IMR-90 (cell line): ENCODE measurements at places on chromosomes 6 and 20. TPM values are rescaled to one million over a fixed set of nuclear protein-coding genes. Genes with fewer than 3 reads are reported as not detected.

GRCh38 chr20:20781029-20781428, 68.6 kb upstream of the RALGAPA2 start:
- no peaks in the 10 kb centered on the region for H3K36me3 ChIP-seq
- no peak overlapping the region for H3K27ac ChIP-seq
- no peaks in the 10 kb centered on the region for H3K27me3 ChIP-seq
- DNase-seq = no peak

DNA sequence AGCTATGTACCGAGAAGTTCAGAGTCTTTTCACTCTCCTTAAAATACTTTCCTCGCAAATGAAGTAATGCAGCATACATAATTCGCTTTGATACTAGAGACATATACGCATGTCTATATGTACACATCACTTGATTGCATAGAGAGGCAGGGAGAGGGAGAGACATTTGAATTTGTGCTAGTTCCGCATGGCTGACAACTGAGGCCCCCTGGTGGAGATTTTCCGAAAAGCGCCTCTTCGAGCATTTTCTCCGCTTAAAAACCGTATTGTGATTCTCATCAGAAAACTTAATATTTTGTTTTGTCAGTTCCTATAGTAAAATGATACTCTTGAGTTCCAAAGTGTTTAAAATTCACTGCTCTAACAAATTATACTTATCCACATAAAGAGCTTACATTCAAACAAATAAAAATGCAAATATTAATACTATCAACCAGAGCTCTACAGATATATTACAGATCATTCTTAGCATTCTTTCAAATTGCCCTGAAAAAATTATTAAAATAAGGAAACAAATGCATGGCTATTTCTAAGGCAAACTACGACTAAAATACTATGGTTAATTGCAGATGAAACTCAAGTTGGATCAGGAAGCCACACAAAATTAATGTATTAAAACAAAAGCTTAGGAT, 637 bp downstream of the MYLK4 start:
- H3K4me1 ChIP-seq = peaks cover 4% of the 10 kb centered on the region; the same call in 1 of the 2 replicates
- H3K27me3 ChIP-seq = no peaks in the 10 kb centered on the region
- no peak overlapping the region for H3K4me3 ChIP-seq

DNA sequence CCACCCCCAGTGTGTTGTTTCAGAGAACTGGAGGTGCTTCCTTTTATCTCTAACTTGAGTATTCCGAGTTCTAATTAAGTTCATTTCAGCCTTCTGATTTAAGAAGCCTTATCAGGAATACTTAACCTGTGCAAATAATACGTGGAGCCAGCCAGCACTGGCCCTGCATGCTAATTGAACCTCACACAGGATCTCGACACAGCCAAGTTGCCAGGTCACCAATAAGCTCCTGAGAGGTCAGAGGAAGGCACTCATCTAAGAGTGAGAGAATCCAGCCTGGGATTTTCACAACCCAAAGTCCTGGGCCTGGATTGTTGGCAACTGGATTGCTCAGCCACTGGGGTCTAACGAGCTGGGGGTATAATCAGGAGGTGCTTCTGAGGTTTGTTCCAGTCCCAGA, 157.7 kb upstream of the LRFN2 start:
- H3K4me3 ChIP-seq = no peak overlapping the region
- DNase-seq = no peak
- H3K36me3 ChIP-seq = no peaks in the 10 kb centered on the region

GGTLC1 gene
- polyA plus RNA-seq = not detected in 2 replicates

GRCh38 chr6:34391786-34392496, 528 bp downstream of the NUDT3 start:
- DNase-seq = peak; percentile 38
- peak overlapping the region; percentile 93 for H3K4me3 ChIP-seq
- peak overlapping the region; percentile 94 for H3K27ac ChIP-seq
- no peaks in the 10 kb centered on the region for H3K36me3 ChIP-seq

- no peaks in the 10 kb centered on the region for H3K27me3 ChIP-seq
- H3K36me3 ChIP-seq = peaks cover 8% of the 10 kb centered on the region; the same call in 1 of the 2 replicates
- no peak overlapping the region for H3K27ac ChIP-seq
- peaks cover 14% of the 10 kb centered on the region for H3K4me1 ChIP-seq
- no peak overlapping the region for H3K4me3 ChIP-seq
Measured at GRCh38 chr20:34045294-34045693, 51.6 kb downstream of the RALY start.

DNA sequence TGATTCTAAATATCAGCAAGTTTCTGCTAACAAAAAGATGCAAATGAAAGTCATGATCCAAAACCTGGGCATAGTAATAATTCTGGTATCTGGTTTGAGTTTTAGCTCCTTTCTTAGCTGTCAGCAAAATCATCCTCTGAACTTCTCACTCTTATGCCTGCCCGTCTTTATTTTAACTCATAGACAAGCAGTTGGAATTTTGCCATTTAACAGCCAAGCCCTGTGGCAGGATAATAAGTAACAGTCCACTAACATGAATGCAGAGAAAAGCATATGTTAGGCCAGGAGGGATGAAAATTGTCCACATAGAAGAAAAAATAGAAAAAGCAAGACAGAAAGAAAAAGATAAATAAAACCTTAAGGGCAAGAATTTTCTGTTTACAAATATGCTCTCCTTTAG, 170.0 kb upstream of the LAMA2 start:
- H3K27me3 ChIP-seq = no peaks in the 10 kb centered on the region
- no peak overlapping the region for H3K4me3 ChIP-seq
- no peak overlapping the region for H3K27ac ChIP-seq
- no peak for DNase-seq
- H3K36me3 ChIP-seq = no peaks in the 10 kb centered on the region
- no peaks in the 10 kb centered on the region for H3K4me1 ChIP-seq

DNA sequence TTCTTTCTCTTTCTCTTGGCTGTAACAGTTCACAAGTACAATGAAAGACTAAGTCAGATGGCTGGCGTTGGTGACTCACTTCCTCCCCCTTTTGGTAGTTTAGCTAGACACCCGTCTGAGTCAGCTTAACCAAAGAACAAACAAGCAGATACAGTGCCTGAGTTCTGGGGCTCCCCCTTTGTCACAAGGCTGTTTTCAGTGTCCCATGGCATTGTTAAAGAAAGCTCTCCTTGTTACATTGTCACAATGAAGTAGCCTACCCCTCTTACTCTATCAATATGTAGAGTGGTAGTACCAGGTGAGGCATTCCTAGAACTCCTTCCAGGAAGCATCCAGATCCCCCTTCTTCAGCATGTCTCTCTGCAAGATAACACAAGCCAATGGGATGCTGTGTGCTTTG, 38.6 kb downstream of the KIAA0408 start:
- H3K27ac ChIP-seq = no peak overlapping the region
- no peaks in the 10 kb centered on the region for H3K36me3 ChIP-seq
- no peak overlapping the region for H3K4me3 ChIP-seq
- no peaks in the 10 kb centered on the region for H3K27me3 ChIP-seq
